Right cardiac atrium (tissue), 5 donors: ENCODE measurements at places on chromosomes 7 and 10. TPM values are rescaled to one million over a fixed set of nuclear protein-coding genes. Genes with fewer than 3 reads are reported as not detected.

The IFIT1B gene
- total RNA-seq = not detected

The NEBL gene
- 628 TPM for total RNA-seq

The RBP3 gene
- not detected for total RNA-seq

The ABCB4 gene
- 6.9 TPM for total RNA-seq

The LIPJ gene
- 0.14 TPM for total RNA-seq

The PRTFDC1 gene
- 8.6 TPM for total RNA-seq

The SFTPA1 gene
- total RNA-seq = not detected

The PIK3CG gene
- 2.3 TPM for total RNA-seq

The ERVW-1 gene
- not detected for total RNA-seq

The OR6B1 gene
- total RNA-seq = not detected

The SCIN gene
- 0.31 TPM for total RNA-seq

- no peak for DNase-seq
Measured at GRCh38 chr7:7739204-7740036, 21.0 kb upstream of the RPA3 start.

GRCh38 chr7:1112109-1112508 lies 24.2 kb downstream of the GPER1 start:
- DNase-seq = peak; percentile 57

- no peak for DNase-seq
Measured at GRCh38 chr10:76333796-76334195, 902.4 kb downstream of the LRMDA start.

GRCh38 chr10:88114368-88114767 lies 250.9 kb downstream of the PTEN start:
- peak; percentile 62 for DNase-seq

DNA sequence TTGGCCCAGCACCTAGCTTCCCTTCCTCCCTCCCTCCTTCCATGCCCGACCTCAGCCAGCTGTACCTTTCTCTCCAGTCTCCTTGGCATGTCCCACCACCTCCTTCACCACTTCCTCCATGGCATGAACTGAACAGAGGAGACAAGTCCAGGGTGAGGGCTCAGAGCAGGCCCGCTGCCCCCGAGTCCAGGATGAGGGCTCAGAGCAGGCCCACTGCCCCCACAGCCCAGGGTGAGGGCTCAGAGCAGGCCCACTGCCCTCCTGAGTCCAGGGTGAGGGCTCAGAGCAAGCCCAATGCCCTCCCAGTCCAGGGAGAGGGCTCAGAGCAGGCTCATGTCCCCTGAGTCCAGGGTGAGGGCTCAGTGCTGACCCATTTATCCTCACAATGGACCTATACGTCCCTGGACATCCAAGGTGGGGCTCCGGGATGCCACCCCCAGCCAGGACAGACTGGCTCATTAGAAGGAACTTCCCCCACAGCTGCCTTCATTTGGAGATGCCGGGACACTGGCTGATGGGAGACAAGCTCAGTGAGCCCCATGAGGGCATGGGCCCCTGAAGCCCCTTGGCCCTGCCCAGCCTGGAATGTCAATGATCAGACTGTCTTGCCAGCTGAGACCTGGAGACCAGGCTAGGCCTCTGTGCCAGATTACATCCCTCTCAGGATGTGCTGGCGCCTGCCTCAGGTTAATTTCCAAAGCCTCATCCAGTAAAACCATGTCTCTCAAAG lies 30.0 kb downstream of the AGAP4 start:
- DNase-seq = no peak

DNA sequence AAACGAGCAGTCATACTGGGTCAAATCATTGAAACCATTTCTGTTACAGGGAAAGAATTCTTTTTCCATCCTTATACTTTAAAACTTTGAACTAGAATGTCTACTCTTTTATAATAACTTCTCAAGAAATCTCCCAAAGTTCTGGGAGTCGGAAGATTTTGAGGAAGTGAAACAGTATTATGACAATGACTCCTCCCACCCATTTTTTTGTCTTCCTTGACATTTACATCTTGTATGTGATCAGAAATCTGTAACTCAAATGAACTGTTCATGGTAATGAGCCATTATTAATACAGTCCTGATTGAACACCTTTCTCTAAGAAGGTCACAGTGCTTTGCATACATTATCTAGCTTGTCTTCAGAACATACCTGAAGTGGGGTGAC lies 227.4 kb downstream of the CELF2 start:
- DNase-seq = no peak

GRCh38 chr10:30185916-30186315 lies 126.5 kb upstream of the JCAD start:
- no peak for DNase-seq

- peak; percentile 70 for DNase-seq
Measured at GRCh38 chr7:54664235-54665228, 94.5 kb downstream of the SEC61G start.

DNA sequence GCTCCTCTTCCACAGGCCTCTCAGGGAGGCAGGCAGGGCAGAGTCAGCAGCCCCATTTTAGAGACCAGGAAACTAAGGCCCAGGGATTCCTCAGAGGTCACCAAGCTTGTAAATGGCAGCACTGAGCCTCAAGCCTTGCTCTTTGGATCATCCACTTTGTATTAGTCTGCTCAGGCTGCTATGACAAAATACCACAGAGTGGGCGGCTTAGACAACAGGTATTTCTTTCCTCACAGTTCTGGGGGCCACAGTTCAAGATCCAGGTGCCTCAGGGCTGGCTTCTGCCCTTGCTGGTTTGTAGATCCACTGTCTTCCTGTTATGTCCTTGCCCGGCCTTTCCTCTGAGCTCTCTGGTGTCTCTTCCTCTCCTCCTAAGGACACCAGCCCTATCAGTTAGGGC lies 151.2 kb downstream of the GRK5 start:
- DNase-seq = no peak

GRCh38 chr10:28774051-28774995 lies 97.0 kb downstream of the BAMBI start:
- DNase-seq = no peak

- no peak for DNase-seq
Measured at GRCh38 chr10:36114913-36115312, 472.8 kb upstream of the FZD8 start.

DNA sequence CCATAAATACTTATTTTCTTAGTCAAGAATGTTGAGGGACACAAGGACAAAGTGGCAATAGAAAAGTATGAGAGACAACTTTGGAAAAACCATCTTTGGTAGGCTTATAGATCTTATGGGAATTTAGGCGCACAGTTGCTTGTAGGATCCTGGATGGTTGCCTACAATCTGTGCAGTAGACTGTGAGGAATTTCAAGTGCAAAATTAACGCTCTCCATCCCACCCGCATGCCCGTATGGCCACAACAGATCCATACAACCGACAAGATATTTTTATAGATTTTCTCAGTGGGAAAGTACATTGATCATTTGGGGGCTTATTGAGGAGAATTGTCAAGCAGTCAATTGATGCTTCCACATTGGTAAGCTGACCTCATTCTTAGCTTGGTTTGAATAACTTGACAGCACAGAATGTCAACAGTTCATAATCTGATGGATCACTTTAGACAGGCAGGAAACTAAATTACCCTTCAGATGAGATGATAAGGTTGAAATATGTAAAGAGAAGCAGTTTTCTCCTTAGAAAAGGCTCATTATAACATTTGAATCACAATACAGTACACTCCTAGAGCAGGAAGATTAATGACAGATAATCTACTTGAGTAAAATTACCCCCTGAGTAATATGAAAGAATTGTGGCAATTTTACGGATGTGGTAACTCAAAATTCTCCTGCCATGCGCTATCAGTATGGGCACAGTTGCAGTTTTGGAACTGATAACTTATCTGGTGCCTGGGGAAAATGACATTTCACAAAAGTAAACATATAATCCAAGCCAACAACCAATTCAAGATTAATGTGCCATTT lies 479.7 kb downstream of the KIF20B start:
- DNase-seq = no peak

GRCh38 chr7:37796138-37796775 lies 52.1 kb upstream of the NME8 start:
- DNase-seq = no peak

GRCh38 chr7:17844514-17845196 lies 95.6 kb downstream of the SNX13 start:
- DNase-seq = no peak
